Activated T-cell treated with anti-CD3 and anti-CD28 coated beads, Interleukin-2, amount 50 U/mL, for 72 hours (primary cell): ENCODE measurements at places on chromosomes 5 and 9.

DNA sequence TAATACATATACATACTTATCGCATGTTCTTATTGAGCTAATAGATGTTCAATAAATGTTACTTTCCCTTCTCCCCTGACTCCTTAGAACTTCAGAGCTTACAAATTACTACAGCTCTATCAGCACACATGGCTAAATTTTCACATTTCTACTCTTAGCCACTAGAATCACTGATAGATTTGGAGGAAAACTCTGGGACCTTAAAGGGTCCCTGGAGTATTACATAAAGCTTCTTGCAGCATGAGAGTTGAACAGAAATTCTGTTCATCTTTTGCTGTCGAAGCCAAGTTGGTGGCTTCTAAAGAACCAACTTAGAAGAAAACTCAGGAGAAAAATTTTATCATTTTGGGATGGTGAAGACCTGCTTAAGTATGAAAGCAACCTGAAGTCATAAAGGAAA is 15.5 kb downstream of the B4GALT1 start:
- no peak for DNase-seq

DNA sequence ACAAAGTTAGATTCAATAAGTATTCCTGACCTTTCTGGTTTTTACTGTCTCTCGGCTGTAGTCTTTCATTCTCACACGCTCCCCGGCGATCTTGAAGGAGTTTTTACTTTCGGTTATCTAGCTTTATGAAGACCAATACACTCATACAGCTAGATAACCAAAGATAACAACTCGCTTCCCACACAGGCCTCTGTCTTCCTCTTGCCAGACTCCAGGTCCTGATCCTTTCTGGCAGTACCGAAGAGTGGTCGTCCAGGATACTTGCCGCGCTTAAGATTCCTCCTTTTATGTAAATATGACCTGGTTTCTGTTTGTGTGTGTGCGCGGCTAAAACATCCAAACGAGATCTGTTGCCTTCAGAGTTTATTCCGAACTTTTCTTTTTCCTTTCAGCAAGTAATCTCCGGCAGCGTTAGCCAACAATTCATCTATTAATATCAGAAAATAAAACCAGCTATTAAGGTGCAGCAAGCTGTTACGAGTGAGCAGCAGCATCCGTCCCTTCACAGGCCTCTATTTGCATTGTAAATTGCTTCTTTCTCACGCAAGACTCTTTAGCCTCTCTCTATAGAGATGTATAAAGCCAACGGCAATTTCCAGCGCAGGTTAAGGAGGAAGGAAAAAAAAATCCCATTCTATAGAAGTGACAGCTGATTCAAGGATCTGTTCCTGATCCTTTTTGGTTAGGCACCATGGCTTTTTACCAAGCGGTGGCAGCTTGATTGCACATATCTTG is 216.1 kb downstream of the MEF2C start:
- no peak for DNase-seq

- DNase-seq, result no peak
Measured at GRCh38 chr5:53463909-53464621, 16.4 kb upstream of the FST start.

DNA sequence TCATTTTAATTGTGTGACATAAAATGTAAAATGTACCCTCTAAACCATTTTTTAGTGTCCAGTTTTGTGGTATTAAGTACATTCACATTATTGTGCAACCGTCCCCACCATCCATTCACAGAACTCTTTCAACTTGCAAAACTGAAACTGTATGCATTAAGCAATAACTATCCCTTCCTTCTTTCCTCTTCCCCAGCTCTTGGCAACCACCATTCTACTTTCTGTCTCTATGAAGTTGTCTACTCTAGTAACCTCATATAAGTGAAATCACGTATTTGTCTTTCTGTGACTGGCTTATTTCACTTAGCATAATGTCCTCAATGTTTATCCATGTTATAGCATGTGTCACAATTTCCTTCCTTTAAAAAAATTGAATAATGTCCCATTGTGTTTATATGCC is 142.4 kb downstream of the C9orf152 start:
- DNase-seq, result no peak

DNA sequence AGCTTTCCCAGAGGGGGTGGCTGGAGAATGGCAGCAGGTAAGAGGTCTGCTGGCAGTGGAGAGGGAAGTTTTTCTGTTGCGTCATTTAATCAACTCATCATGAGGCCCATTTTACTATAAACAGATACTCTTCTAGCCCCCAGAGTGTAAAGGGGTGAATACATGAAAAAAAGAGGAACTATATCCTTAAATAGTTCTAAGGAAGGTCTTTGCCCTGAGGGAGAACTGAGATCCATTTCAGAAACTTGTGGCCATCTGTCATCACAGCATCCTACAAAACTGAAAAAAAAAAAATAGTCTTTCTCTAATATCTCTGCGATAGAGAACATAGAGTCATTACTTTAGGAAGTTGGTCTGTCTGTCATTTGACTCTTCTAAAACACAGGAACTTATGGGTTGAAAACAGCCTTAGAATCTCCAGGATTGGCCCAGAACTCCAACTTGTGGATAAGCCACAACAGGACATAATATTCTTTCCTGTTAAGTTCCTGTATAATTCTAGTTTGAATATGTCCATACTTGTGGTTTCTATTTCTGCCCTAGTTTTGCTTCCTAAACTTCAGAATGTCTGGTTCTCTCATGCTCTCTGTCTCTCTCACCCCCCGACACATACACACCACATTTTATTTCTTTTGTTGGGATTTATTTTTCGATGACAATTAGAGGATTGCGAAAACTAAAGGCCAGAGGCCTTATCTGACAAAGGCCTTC is 238.5 kb upstream of the PIK3R1 start:
- DNase-seq, result no peak

GRCh38 chr5:104987074-104987473 is 1424.5 kb upstream of the NUDT12 start:
- no peak for DNase-seq

- no peak for DNase-seq
Measured at GRCh38 chr9:129101279-129101678, 9.3 kb downstream of the CRAT start.

- DNase-seq, result no peak
Measured at GRCh38 chr5:138938526-138938925, 63.4 kb upstream of the LRRTM2 start.

- peak; percentile 30 for DNase-seq
Measured at GRCh38 chr5:115415143-115415491, 118.7 kb upstream of the CCDC112 start.

DNA sequence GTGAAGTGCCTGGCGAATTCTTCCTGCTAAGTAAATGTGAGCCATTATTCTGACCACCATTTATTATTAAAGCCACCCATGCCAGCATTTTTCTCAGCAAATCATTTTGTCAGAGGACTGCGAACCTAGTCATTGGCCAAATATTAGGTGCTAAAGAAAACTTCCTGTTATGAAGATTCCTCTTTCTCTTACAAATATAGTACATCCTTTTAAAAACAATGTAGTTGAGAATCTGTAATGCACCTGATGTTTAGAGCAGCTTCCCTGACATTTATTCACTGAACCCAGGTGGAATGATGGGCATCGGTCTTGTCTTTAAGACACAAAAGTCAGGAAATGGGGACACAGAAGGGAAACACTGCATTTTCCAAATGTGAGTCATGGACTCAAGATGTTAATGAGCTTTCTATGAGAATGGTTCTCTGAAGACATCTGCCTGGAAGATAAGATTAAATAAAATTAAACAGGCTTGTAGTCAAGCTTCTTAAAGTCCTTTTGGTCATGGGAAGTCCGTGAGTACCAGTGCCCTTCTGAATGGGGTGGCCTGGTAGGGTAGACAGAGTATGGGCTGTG is 290.6 kb downstream of the FBXL7 start:
- no peak for DNase-seq

GRCh38 chr9:121272401-121272948 is 4.5 kb downstream of the GSN start:
- DNase-seq, result no peak

DNA sequence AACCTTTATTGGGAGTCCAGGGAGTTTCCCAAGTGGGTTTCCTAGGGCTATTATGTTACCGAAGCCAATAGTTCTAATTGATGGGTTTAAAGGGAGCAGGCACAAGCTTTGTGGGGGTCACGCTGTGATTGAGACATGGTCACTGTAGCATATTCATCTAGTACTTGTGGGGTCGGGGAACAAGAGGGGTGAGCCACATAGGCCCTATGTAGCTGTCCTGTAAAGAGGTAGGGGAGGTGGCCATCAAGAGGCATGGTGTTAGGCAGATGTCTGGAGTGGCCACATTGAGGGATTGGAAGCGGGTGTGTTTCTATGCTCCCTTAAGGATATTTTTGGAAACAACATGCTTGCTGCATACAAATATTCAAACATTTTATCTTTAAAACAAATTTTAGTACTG is 50.1 kb downstream of the EXOSC2 start:
- DNase-seq, result no peak

GRCh38 chr5:96903300-96903699 is 27.0 kb downstream of the ERAP2 start:
- no peak for DNase-seq

DNA sequence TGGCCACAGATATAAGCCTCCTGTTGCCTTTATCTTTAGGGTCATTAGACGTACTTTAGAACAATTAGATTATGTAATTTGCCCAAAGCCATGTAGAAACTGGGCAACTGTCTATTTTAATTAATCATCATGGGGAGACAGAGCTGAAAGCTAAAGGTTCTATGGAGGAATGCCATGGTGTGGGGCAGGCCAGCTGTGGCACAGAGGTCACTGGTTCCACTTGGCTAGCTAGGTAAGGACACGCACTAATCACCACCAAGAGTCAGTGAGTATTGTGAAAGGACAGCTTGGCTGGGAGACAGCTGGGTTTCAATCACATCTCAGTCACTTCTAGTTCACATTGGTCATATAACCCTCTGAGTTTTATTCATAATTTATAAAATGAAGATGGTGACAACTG is 81.7 kb downstream of the HMHB1 start:
- no peak for DNase-seq
